ENCODE measurements at places on chromosomes 12 and 14. TPM values are rescaled to one million over a fixed set of nuclear protein-coding genes. Genes with fewer than 3 reads are reported as not detected.
A peak's percentile ranks its signal among the peaks of the same experiment; 100 is the strongest.

GRCh38 chr12:12954878-12955625 is 3.1 kb upstream of the GPRC5D start:
- no peak for DNase-seq

GRCh38 chr14:66944872-66945271 is 244.4 kb upstream of the GARIN2 start:
- no peak for DNase-seq

DNA sequence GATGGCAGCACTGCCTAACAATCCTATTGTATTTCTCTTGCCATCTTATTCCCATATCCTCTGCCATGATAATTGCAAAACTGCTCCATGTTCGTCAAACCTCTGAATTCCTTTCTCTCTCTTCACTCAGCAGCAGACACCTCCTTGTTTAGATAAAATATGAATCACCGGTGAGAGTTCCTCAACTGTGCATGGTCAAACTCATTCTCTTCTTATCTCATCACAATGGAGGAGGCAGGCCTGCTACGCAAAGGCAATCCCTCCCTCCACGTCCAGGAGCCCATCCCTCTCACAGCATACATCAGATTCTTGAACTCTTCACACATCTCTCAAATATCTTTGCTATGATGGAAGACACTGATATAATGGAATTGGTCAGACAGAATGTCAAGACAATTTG is 90.1 kb upstream of the DAAM1 start:
- no peak for DNase-seq

DNA sequence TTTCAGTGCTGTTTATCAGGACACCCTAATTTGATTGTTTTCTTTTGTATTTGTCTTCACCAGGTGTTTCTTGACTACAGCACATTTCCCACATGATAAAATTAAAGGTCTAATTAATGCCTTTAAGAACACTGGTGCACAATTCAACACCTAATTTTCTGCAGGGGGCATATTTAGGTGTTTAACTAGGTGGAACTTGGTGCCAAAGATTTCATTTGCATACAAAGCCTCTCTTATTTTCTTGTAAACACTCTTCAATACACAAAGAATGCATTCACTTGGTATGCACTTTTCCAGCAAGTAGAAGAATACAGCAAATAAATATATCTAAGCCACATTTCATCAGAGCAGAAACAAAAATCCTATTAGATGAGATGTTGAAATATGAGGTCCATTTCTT is 646.2 kb upstream of the FOXG1 start:
- DNase-seq = no peak

GRCh38 chr12:51973560-51973959 is 22.1 kb downstream of the ACVR1B start:
- DNase-seq = no peak

DNA sequence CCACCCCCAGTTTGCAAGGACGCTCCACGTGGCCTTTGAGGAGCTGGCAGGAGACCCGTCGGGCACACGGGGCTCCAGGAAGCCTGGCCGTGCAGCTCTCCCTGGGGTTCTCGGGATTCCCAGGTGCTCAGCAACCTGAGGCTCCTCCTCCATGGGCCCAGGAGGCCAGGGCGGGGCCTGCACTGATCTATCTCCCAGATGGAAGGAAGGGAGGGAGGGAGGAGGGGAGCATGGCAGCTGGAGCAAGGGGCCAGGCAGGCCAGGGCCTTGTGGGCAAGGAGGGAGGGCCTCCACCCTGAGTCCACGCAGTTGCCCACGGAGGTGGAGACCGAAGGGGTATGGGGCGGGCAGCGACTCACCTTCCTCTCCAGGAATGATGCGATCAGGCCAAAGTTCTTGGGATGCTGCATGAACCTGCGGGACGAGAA is 127.3 kb downstream of the RFLNA start:
- DNase-seq = peak; percentile 70

DNA sequence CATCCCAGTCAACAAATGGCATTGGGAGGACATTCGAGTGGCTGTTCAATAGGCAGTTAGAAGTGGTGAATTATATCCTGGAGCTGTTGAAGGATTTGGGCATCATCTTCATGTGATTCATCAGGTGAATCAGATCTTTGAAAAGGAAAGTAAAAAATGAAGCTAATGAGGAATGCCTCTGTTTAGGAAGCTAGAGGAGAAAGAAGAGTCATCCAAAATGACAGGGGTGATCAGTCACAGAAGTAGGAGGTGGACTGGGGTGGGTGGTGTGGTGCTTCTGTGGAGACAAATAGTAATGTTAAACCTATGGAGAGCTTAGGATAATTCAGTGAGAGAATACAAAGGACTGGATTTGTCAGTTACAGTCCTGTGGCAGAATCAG is 32.7 kb downstream of the DIP2B start:
- no peak for DNase-seq

The PLEK2 gene
- total RNA-seq = not detected

The HOXC13 gene
- total RNA-seq = 4.4 TPM

GRCh38 chr14:91232603-91233002 is 11.9 kb downstream of the GPR68 start:
- no peak for DNase-seq

- DNase-seq = peak; percentile 97
These were observed 193.9 kb downstream of the EMP1 start for GRCh38 chr12:13390381-13390861.

GRCh38 chr12:94571556-94571955 is 78.8 kb downstream of the TMCC3 start:
- DNase-seq = peak; percentile 42

DNA sequence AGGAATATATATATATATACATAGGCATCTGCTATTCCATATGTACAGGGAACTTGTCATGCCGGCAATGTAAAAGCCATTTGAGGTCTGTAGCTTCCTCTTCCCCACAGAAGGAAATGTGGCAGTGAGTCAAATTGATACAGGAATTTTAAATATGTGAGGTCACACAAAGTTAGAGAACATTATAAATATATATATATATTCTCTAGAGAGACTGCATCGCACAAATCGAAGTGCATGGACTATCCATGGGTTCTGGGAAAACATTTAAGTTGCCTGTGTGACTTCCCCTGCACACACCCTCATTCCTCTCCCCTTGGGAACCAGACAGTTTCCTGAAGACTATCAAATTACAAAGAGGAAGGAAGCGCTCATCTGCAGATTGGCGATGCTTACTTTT is 100.9 kb upstream of the CCDC91 start:
- DNase-seq = no peak

- no peak for DNase-seq
These were observed 601.4 kb downstream of the C12orf50 start for GRCh38 chr12:87427770-87428169.

DNA sequence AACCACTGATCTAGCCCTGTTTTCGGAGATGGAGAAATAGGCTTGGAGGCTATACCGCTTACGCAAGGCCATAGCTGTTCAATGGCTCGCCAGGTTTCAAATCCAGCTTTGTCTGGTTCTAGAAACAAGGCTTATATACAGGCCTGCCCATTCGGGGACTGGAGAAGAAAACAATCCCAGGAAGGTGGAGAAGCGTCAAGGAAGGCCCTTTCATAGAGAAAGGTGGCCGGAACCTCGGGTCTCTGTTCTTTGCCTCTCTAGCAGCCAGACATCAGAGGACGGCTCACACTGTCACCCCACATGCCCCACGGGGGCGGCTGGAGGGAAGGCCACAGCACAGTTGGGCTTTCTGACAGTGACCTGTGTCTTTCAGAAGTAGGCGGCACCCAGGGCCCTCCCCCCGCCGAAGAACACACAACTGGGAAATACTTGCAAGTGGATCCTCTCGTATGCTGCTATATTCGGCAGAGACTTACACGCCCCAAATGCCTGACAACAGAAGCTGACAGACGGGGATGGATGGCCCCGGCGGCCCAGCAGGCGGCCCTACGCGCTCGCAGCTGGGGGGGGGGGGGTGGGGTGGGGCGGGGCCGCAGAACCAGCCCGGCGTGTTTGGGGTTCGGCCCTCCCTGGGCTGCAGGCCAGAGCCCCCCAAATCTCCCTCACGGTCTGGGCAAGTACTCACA is 4.5 kb upstream of the SETD1B start:
- DNase-seq = peak; percentile 75

- no peak for DNase-seq
These were observed 44.9 kb downstream of the ADCK1 start for GRCh38 chr14:77844802-77845201.

DNA sequence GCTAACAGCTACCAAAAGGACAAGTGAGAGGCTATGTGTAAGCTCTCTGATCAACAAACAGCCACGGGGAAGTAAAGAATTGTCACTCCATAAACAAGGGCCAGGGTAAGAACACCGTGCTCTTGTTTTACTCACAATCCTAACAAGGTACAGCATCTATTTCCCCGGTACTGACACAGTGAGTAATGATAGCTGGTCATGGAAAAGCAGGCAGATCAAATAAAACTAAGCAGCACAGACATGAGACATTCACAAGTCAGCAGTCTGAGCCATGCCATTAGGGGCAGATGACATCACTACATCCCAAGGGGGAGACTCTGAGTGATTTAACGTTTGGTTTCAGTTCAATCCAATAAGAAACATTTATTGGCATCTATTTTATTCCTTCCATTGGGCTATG is 54.4 kb downstream of the ARL6IP4 start:
- no peak for DNase-seq

The GYS2 gene
- total RNA-seq = not detected

- no peak for DNase-seq
These were observed 230.8 kb downstream of the NUAK1 start for GRCh38 chr12:105907982-105908381.

DNA sequence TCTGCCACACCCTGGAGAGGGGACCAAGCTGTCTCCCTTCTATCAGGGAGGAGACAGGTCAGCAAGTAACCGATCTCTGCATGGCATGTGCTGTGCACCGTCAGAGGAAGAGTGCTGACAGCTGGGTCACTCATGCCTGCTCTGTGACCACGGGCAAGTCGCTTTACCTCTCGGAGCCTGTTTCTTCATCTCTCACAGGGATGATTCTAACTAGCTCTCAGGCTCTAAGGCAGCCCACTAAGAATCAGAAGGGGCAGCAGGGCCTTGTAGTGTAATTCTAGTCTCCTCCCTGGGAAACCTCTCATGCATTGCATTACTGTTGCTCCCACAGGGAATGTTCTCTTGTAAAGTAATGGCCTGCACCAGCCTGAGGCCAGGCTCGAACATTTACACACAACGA is 11.9 kb downstream of the CD9 start:
- DNase-seq = no peak

DNA sequence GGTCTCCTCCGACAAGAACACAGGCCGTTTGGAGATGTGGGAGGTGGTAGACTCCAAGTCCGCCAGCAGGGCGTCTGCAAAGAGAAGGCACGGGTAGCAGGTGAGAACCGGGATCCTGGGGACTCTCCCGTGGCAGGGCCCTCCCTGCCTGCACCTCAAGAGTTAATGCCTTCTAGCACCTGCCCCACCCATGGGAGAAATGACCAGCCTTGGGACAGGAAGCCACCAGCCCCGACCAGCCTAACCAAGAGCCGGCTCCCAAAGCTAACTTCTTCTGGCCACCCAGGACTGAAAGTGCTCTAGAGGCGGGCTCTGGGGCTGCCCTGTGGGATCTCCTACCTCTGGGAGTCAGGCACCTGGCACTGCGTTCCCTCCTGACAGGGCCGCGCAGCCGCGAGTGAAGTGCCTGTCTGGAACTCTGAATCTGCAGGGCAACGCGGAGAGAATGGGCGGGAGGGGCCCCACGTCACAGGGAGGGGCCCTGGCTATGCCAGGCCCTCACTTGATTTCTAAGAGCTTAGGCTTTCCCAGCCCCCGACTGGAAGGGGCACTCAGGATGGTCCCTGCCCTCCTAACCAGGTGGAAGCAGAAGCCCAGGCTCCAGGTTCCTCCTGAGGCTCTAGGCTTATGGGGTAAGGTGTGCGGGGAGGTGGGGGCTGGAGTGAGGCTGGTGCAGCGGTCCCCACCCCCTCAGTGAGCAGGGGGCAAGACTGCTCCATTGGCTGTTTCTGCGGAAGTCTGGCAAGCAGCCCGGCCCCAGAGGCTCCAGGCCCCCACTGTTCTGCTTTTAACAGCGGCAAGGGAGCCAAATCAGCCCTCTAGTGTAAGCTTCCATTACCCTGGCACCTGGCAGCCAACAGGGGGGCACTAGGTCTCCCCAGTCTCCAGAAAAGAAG is 23.6 kb upstream of the RPLP0 start:
- no peak for DNase-seq

The COL2A1 gene
- not detected for total RNA-seq

The NCKAP5L gene
- total RNA-seq = 4.9 TPM

The GALNT8 gene
- 0.04 TPM for total RNA-seq

GRCh38 chr12:85076688-85077430 is 40.7 kb downstream of the LRRIQ1 start:
- DNase-seq = peak; percentile 90

DNA sequence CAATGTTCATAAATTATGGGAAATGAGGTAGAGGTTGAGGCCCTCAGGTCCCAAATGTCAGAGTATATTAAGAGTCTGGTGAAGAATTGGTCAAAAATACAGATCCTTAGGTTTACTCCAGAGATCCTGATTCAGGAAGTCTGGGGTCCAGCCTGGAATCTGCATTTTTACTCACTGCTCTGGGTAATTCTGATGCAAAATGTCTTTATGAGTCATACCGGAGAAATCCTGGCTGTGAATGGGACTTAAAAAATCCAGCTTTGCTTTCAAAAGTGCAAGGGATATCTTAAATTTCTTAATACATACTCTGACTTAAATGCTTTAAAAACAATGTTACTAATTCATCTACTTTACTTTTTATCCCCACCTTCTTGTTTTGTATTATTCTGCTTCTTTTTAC is 74.5 kb downstream of the FERMT2 start:
- DNase-seq = no peak

DNA sequence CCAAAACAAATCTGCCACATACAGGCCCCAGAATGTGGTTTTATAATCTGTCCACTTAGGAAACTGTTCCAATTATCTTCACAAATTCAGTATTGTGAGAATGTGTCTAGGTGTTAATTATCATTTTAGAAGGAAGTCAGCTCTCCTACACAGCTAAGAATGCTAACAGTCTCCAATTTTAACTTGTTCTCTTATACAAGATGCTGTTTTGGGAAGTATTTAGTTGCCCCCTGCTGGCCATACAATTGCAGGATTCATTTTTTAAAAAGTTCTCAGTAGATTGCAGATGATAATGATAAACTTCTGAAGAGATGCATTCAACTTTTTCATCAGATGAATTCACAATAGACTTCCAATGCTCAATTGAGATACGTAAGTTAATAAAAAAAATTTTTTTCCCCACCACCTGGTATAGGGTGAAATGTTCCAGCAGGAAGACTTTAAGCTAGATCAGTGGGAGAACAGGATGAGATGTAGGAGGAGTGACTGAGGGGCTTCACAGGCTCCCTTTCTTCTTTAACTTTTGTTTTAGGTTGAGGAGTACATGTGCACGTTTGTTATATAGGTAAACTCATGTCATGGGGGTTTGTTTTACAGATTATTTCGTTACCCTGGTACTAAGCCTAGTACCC is 27.3 kb upstream of the OSBPL8 start:
- peak; percentile 24 for DNase-seq

GRCh38 chr12:51390891-51391282 is 319 bp downstream of the GALNT6 start:
- DNase-seq = no peak
